Uterine smooth muscle cell (primary cell): ENCODE measurements at places on chromosomes 2 and 18. TPM values are rescaled to one million over a fixed set of nuclear protein-coding genes. Genes with fewer than 3 reads are reported as not detected.

Gene SLC14A1
- total RNA-seq = 13.3 and 34.7 TPM in 2 replicates

Gene C1QL2
- not detected in 2 replicates for total RNA-seq

Gene MYO5B
- total RNA-seq = under 0.01 and 0.11 TPM in 2 replicates

Gene NT5DC4
- 0.11 TPM in 1 of 2 replicates, not detected in the other for total RNA-seq
